ENCODE measurements at places on chromosomes 12 and 14.
A peak's percentile ranks its signal among the peaks of the same experiment; 100 is the strongest.

DNA sequence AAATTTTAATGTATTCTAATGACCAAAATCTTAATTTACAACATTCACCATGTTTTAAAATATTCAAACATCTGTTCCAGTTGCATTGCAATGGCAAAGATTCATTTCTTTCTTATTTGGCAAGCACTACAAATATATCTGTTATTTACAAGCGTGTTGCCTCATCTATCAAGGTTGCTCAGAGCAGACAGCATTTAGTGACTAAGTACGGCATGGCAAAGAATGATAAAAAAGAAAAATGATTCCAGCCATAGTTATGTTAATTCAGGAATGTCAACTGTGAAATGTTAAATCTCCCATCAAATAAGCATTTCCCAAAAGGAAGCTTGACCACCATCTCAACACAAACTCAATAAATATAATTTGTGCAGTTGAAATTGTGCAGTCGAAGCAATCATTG is 312.1 kb downstream of the SEC23A start:
- DNase-seq: no peak

- DNase-seq: no peak
Observed at GRCh38 chr12:125287155-125287847, 222.1 kb downstream of the AACS start.

GRCh38 chr12:115370207-115370606 is 686.2 kb upstream of the TBX3 start:
- DNase-seq: no peak

GRCh38 chr12:86226481-86226880 is 29.7 kb downstream of the MGAT4C start:
- DNase-seq: no peak

- no peak for DNase-seq
Observed at GRCh38 chr14:68384881-68385280, 408.0 kb downstream of the ZFP36L1 start.

DNA sequence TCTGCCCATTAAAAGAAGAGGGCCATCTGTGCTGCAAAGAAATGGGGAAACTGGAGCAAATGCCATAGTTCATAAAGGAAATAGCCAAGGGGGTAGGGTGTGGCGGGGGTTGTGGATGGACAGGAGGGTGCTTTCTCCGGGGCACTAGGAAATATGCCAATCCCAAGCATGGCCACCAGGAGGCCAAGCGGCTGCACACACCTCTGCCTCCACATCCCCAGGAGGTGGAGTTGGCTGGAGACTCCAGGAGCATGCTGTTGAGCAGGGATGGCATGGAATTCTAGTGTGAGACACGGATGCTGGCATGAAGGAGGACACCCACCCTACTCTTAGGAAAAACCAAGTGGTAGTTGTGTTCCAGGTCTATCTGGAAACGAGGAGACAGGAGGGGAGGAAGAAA is 25.2 kb downstream of the NID2 start:
- DNase-seq: peak; percentile 58

DNA sequence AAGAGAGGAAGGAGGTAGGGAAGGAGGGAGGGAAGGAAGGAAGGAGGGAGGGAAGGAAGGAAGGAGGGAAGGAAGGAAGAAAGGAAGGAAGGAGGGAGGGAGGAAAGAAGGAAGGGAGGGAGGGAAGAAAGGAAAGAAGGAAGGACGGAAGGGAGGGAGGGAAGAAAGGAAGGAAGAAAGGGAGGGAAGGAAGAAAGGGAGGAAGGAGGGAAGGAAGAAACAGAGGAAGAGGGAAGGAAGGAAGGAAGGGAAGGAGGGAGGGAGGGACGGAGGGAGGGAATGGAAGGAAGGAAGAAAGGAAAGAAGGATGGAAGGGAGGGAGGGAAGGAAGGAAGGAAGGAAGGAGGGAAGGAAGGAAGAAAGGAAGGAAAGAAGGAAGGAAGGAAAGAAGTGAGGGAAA is 22.4 kb upstream of the CCDC63 start:
- no peak for DNase-seq

GRCh38 chr12:66072566-66072965 is 58.0 kb downstream of the LLPH start:
- no peak for DNase-seq

DNA sequence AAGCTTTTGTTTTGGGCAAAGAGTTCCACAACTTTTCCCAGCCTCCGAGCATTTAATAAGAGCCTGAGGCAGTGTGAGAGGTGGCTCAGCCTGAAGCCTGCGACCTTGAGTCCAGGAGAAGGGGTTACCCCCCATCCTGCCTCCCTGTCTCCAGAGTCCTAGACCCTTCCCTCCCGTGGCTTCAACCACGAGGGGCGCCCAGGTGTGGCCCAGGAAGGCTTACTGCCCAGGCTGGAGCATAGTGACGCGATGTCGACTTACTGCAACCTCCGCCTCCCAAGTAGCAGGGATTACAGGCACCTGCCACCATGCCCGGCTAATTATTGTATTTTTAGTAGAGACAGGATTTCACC is 641 bp downstream of the LRRC43 start:
- DNase-seq: no peak

GRCh38 chr12:102956738-102957327 is 641 bp upstream of the ASCL1 start:
- DNase-seq: no peak

GRCh38 chr12:15774819-15775218 is 14.4 kb downstream of the EPS8 start:
- DNase-seq: peak; percentile 61

DNA sequence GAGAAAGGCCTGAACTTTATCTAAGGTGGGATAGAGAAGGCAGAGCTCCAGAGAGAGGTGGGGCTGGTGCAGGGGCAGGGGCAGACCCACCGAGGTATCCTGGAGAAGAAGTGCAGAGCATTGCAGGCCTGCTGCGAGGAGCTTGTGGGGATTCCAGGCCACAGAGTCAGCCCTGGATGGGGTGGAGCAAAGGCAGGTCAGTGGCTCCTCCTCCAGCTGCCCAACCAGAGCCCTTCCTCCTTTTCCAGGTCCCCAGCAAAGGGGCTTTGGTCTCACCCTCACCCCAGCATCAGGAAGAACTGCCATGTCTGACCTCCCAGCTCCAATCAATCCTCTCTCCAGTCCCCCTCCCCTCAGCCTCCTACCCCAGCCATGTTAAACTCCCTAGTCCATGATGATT is 19.8 kb upstream of the ZNF740 start:
- no peak for DNase-seq

DNA sequence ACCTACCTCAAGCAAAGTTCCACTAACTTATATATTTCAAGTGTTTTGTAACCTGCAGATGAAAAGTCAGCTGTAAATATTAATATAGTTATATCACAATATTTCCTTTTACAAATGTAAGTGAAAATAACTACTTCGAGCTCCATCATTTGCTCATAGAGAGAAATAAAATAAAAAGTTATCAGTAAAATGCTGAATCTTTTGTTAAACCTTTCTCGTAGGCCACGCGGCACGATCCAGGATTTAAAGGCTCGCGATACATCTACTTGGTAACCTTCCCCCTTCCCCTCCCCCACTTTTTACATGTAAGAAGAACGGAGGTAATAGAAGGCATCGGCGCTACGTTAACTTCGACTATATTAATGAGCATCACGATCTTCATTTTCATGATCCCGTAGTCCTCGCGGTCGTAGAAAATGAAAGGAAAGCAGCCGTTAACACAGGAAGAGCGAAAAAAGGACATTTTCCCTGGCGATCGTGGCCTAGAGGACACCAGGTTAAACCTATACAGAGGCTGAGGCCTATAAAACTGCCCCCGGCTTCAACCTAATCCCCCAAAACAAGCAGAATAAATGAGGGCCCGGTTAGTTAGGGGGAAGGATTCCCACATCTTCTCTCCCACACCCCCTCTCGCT is 508 bp downstream of the HNRNPC start:
- peak; percentile 58 for DNase-seq

DNA sequence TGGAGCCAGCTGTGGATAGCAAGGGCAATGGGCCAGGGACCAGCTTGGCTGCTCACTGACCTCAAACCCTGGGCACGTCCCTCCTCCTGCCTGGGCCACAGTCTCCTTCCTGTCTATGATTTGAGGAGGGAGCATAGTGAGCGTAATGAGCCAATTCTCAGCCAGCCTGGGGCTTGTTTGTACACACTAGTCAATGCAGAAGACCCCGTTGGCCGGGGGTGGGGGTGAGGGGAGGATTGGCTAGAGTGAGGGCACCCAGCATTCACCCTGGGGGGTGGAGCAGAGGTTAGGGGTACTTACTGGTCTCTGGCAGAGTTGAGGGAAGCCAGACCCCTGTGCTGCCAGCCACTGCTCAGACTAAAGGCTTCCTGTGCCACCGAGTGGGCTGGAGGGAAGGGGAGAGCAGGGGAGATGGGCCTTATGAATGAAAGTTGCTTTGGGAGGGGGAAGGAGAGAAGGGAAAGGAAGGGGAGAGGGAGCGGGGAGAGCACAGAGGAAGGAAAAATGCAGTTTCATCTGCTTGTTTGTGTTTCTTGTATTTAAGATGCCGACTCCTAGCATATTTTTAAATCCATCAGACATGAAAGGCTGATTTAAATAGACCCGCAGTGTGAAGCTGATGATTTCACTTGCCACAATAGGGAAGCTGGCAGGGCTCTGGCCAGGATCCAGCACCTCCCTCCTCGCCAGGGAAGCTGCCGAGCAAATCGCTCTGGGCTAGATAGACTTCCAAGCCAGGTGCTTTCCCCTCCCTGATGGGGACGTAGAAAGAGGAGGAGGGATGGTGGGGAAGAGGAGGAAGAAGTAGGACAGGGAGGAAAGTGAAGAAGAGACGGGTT is 114.0 kb downstream of the PRMT8 start:
- DNase-seq: peak; percentile 4

- no peak for DNase-seq
Observed at GRCh38 chr14:64217308-64217707, 76.9 kb downstream of the ESR2 start.

DNA sequence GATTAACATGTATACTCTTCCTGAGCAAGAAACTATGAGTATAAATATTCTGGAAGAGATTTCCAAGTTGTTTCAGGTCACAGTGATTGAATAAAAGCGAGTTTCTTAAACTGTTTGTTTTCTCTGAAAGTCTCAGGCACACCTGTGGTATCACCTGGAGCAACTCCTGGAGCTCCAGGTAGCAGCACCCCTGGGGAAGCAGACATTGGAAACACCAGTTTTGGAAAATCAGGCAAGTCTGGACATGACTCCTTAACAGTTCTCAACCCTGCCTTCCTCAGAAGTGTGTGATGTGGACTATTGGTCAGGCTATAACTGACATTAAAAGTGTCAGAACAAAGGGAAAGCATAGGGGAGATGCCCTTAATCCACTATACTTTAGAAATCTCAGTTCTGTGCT is 217.6 kb upstream of the CNTN1 start:
- no peak for DNase-seq

DNA sequence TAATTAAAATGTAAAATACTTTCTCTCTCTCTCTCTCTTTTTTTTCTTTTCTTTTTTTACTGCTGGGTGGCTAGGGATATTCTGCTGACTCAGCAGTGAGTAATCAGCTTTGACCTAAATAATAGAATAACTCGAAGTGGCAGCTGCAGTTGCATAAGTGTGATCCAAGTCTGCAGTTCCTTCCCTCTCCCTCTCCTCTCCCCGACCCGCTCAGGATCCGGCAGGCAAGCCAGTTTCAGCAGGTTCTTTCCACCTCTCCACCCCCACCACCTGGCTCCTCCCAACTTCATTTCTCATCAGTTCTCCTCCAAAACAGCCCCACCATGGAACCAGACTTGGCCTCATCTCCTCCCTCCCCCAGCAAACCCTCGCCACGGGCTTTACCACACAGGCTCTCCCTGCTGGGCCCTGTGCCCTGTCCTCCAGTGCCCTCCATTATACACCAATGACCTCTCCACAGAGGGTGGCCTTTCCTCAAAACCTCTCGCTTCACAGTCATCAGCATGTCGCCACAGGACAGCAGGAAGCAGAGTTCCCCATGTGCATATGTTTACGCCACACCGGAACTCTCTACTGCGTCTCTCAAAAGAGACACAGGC is 22.4 kb downstream of the SLC7A8 start:
- DNase-seq: peak; percentile 46

GRCh38 chr12:76704693-76705092 is 59.2 kb upstream of the ZDHHC17 start:
- peak; percentile 57 for DNase-seq

GRCh38 chr14:103569408-103569807 is 6.6 kb downstream of the COA8 start:
- DNase-seq: no peak

GRCh38 chr12:96099986-96100385 is 64.6 kb upstream of the LTA4H start:
- no peak for DNase-seq

DNA sequence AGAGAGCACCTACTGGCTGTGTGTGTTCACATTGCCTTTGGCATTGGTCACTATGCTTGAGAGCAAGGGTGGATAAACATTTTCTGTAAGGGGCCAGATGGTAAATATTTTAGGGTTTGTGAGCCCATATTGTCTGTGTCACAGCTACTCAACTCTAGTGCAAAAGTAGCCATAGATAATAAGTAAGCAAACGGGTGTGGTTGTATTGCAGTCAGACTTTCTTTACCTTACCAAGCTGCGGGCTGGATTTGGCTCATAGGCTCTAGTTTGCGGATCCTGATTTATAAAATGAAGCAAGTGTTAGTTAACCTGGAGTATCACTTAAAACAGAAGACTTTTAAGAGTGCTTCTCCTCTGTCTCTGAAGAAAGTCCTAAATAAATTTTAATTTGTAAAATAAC is 169.0 kb downstream of the KICS2 start:
- DNase-seq: no peak

DNA sequence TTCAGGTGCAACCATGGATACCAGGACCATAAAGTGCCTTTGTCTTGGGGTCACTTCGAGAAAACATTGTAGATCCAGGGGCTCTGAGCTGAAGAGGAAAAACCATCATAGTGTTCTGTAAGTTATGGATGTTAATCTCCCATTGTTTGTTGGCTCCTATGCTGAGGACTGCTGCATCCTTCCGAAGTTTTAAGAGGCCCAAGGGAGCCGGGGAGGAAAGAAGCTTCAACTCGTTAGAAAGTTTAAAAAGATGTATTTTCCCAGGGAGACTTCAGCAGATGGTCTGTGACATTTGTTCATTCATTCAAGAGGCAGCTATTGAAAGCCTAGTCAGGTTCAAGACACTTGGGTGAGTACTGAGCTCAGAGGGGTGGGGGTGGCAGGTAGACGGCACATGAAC is 378.8 kb upstream of the TBX3 start:
- DNase-seq: no peak

- DNase-seq: no peak
Observed at GRCh38 chr12:108653082-108653516, 19.4 kb upstream of the SELPLG start.

DNA sequence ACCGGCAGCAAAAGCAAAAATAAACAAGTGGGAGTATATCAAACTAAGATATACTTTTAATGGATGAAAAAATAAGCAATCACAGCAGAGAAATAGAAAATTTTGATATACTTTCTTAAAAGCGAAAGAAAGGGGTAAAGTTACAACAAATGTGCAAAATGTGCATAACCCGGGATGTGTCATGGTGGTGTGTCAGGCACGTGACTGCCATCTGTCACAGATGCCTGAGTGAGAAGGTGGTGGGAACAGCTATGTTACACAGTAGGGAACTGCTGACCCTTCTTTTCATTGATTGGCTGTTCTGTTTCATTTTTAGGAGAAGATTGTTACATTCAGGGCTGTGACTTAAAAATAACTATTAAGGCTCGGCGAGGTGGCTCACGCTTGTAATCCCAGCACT is 168.1 kb upstream of the PELI2 start:
- DNase-seq: no peak

GRCh38 chr12:76030341-76031080 is 1.1 kb downstream of the PHLDA1 start:
- DNase-seq: peak; percentile 55

GRCh38 chr12:19829100-19829853 is 390.0 kb downstream of the AEBP2 start:
- DNase-seq: no peak

- DNase-seq: no peak
Observed at GRCh38 chr14:97315790-97316189, 518.6 kb downstream of the VRK1 start.
